ENCODE measurements at places on chromosomes 13 and 19.

GRCh38 chr13:112368883-112369282 is 7.3 kb upstream of the SPACA7 start:
- no peak for DNase-seq

GRCh38 chr19:16085115-16085514 is 8.8 kb downstream of the TPM4 start:
- peak; percentile 58 for DNase-seq

- peak; percentile 77 for DNase-seq
These were observed 13.3 kb downstream of the TSKS start for GRCh38 chr19:49749771-49750170.

- no peak for DNase-seq
These were observed 17.4 kb upstream of the POU2F2 start for GRCh38 chr19:42149447-42150202.

DNA sequence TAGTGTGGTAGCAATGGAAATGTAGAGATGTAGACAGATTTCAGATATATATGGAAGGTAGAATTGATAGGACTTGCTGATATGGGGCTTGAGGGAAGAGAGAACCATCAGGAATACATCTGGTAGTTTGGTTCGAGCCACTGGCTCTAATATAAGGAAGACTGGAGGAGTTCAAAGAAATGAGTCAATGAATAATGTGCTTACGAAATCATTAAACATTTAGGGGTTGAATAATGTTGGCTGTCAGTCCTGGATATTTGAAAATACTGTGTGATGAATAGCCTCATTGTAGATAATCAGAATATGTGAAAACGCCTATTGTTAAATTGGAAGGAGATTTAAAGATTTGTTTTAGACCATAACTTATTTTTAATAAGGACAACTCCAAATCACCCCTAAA is 21.6 kb downstream of the SGCG start:
- DNase-seq, result peak; percentile 13

DNA sequence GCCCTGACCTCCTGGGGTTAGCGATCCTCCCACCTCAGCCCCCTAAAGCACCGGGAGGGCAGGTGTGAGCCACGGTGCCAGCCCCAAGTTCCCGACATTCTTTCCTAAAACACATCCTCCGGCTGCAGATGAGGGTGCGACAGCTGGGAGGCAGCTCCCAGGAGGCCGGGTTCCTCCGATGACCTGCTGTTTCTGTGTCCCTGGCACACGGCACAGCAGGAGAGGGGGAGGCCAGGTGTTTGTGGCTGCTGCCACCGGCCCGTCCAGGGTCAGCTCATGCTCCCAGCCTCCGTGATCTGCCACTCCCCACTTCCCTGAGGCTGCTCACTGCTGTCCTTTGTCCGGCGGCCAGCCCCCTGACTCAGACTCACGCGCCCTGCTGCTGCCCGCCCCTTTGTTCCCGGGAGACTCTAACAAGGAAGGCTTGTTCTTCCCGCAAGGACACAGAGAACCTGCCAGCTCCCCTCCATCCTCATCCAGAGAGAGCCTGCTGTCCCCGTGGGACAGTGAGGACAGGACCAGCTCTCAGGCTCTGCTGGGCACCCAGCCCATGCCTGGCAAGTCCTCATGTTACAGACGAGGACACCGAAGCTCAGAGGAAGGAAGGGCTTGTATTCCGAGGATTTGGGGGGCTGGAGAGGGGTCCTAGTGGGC is 10.6 kb upstream of the MADCAM1 start:
- peak; percentile 36 for DNase-seq

DNA sequence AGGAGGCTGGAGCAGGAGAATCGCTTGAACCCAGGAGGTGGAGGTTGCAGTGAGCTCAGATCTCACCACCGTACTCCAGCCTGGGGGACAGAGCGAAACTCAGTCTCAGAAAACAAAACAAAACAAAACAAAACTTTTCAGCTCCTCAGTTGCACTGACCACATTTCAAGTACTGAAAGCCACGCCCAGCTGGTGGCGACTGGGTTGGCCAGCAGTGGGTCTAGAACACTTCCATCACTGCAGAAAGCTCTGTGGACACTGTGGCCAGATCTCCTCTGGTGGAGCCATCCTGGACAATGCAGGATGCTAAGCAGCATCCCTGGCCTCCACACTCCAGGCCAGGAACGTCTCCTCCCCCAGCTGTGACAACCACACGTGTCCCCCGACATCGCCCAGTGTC is 21.1 kb downstream of the TLE2 start:
- DNase-seq, result no peak

- peak; percentile 53 for DNase-seq
These were observed 61.6 kb downstream of the CEBPG start for GRCh38 chr19:33434886-33435705.

DNA sequence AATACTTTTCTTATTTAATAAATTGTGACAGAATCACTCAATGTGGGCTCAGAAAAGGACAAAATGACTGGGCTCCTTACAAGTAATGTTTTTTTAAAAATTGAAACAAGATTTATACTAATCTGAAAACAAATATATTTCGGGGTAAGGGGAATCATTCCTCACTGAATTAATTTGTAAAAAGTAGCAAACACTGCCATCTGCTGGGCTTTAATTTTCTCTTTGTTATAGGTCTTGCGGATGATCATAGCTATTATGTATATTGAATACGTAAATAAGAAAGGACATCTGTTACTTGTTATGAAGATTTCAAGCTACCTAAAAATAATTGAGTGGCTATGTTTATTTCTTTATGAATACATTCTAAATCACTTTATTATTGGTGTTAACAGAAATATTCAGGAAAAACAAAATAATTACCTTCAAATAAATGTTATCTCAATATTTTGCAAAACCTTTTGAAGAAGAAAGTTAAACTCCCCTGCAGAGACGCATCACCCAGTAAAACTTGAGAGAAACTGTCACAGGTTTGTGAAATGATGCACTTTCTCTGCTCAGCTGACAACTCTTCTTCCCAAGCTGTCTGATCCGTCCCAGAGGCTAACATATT is 17.8 kb upstream of the ENOX1 start:
- peak; percentile 71 for DNase-seq

DNA sequence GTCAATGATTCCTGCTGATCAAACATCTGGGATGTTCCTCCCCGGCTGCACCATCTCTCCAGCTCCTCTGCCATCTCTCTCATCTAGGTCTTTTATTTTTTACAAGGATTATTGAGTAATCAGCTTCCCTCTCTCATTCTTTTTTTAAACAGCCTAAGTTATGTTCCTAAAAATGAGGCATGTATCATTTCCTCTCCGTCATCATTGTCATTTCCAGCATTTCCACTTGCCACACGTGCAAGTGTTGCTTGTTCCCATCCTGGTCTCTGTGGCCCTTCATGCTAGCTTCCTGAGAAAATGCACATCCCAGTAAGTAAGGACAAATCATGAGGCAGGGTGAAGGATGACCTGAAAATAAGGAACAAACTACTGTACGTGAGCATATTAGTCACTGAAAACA is 102.7 kb upstream of the POSTN start:
- DNase-seq, result peak; percentile 89

GRCh38 chr13:45615501-45616101 is at the start of gene ERICH6B:
Gene ERICH6B, minus strand, starts transcription at chr13:45615739. Its CDS starts 18,734 bp downstream, at chr13:45597005.
- peak; percentile 53 for DNase-seq

- peak; percentile 41 for DNase-seq
These were observed 328.1 kb downstream of the TBC1D4 start for GRCh38 chr13:75153834-75154233.

- peak; percentile 84 for DNase-seq
These were observed at the start of gene PVR for GRCh38 chr19:44643605-44644401. Gene PVR, plus strand, starts transcription at chr19:44643910. Its CDS starts 187 bp downstream, at chr19:44644097.

GRCh38 chr13:46775385-46776107 is 21.4 kb downstream of the ESD start:
- no peak for DNase-seq

GRCh38 chr13:114164681-114165429 is 14.2 kb upstream of the CFAP97D2 start:
- DNase-seq, result no peak

- DNase-seq, result no peak
These were observed 52.0 kb downstream of the RAB20 start for GRCh38 chr13:110509478-110509926.

DNA sequence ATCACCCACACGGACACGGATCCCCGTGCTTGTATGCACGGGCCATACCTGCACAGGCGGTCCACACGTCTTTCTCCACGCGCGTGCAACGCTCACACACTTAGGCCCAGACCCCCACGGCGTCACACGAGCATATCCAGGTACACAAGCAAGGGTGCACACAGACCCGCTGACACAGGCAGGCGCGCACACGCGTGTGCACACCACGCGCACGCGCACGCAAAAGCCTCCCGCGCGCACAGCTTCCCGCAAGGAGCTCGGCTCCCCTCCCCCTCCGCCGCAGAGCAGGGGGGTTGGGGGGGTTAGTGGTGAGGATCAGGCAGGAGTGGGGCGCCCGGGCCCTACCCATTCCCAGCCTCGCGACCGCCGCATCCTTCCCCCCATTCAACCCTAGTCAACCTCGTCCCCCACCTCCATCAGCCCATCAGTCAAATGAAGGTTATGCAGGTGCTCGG is 407 bp downstream of the RAB3A start:
- DNase-seq, result no peak

GRCh38 chr19:7512400-7512851 is 3.5 kb upstream of the ZNF358 start:
- peak; percentile 93 for DNase-seq

- no peak for DNase-seq
These were observed 2.2 kb downstream of the MAP2K7 start for GRCh38 chr19:7905859-7906258.

GRCh38 chr13:26420282-26420960 is 137.1 kb upstream of the WASF3 start:
- peak; percentile 28 for DNase-seq

DNA sequence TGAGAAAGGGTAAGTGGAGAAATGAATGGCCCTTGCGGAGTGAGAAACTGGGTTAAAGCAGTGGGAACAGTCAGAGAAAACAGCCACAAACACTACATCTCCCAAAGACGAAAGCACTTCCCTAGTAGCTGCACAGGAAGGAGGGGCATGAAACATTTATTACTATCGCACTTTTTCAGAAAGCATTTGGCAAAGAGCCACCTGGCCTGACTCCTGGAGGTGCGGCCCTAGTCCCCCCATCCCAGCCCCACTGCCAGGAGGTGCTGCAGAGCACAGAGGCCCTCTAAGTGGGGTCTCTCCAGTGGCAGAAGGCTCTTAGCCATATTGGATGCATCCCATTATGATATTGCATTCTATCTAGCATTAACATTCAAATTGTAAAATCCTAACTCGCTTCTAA is 55.8 kb downstream of the MTMR6 start:
- no peak for DNase-seq

GRCh38 chr19:32339988-32340874 is 5.2 kb upstream of the ZNF507 start:
- peak; percentile 60 for DNase-seq

DNA sequence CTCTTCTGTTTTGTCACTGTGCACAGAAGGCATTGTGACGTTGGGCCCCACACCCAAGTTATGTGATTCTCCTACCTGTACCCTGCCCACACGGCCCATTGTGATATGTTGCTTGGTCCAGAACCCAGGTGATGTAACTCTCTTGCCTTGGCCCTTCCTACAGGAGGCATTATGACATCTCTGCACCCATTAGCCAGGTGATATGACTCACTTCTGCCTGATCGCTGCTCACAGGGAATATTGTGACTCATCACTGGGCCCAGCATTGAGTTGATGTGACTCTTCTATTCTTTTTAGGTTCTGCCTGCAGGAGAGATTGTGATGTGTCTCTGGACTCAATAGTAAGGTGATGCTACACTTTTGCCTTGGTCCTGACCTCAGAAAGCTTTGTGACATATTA is 65.4 kb upstream of the ZNF91 start:
- DNase-seq, result no peak

- DNase-seq, result no peak
These were observed 172.4 kb downstream of the KDM4B start for GRCh38 chr19:5141129-5141849.

DNA sequence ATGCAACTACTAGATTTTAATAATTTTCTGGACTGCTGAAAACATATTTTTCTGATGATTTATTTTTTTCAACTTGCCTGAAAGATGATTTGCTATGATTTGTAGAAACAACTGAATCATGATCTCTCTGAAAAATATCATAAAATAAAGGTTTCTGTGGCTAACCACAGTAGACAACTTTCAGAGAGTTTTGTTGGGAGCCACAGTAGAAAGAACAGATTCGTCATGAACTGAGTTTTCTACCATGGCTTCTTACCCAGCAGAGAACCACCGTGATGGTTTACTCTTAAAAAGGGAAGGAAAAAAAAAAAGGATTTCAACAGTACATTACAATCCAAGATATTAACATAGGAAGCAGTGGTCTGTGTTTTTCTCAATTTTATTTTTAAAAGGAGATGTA is 18.0 kb downstream of the ZAR1L start:
- no peak for DNase-seq

DNA sequence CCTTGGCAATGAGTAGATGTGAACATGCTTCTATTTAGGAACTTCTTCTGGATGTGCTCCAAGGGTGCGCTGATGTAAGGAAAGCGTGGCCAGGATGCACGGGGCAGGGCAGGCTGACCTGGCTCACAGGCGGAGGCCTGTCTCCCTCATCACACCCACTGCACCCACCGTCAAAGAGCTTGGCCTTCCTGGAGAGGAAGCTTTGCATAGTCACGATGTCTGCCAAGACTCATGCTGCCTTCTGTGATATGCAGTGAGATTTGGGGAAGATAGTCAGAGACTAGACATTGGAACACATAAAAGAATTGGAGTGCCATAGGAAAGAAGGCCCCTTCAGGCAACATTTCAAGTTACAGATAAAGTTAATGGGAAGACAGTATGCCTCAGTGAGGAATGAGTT is 82.0 kb downstream of the MYO16 start:
- no peak for DNase-seq

DNA sequence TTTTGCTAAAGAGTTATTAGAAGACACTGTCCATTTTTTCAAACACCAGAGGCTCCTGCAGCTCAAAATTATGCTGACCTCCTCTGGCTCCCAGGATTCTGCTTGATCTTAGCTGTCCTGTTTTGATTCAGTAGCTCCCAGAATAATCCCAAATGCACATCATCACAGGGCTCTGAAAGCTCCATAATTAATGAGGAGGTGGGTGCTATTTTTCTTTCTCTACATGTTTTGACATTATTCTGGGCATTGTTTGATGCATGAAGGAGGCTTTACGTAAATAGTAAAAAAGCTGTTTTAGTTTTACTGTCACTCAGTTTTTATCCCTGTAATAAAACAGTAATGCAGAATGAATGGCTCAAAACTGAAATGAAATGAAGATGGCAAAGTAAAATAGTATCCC is 495.4 kb downstream of the DCT start:
- DNase-seq, result no peak

DNA sequence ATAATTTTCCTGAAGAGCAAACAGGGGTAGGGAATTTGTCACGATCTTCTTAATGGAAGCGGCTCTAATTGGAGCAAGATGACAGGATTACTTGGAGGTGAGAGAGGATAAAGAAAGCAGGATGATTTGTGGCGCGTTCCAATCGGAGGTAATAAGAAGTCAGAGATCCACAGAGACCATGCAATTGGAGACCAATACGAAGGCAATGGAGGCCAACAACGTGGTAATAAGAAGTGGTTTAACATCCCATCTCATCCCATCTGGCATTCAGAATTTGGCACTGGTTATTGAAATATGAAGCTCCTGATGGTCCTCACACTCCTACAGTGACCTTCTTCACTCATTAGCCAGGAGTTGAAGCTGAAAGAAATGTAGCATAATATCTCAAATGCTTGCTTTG is 130.6 kb downstream of the DLEU7 start:
- no peak for DNase-seq

- DNase-seq, result peak; percentile 51
These were observed 2832.4 kb downstream of the PCDH9 start for GRCh38 chr13:64397701-64398100.

- no peak for DNase-seq
These were observed 3.5 kb downstream of the TMEM255B start for GRCh38 chr13:113762538-113762937.

- no peak for DNase-seq
These were observed 1392.0 kb upstream of the ATXN8OS start for GRCh38 chr13:68715651-68716050.

All from EH (cell line).